Erythroblast (primary cell): ENCODE measurements at places on chromosomes 3 and 15.
A peak's percentile ranks its signal among the peaks of the same experiment; 100 is the strongest.

DNA sequence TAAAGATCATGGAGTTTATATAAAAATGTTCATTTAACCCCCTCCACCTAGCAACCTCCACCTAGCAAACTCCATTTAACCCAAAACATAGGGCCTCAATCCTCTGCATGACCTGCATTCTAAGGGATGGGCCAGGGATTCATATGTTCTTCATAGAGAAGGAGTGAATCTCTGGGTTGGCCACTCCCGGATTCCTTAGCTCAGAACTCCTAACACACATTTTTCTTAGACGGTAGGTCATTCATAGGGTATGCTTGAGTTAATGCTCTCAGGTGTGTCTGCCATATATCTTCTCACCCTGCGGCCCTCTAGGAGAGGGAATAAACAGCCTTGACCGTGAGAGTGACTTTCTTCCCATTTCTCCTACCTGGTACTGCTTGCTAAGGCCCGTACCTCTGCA lies 102.0 kb upstream of the IGSF10 start:
- no peak for DNase-seq

GRCh38 chr15:52137432-52138357 lies 25.1 kb upstream of the BCL2L10 start:
- peak; percentile 55 for DNase-seq

DNA sequence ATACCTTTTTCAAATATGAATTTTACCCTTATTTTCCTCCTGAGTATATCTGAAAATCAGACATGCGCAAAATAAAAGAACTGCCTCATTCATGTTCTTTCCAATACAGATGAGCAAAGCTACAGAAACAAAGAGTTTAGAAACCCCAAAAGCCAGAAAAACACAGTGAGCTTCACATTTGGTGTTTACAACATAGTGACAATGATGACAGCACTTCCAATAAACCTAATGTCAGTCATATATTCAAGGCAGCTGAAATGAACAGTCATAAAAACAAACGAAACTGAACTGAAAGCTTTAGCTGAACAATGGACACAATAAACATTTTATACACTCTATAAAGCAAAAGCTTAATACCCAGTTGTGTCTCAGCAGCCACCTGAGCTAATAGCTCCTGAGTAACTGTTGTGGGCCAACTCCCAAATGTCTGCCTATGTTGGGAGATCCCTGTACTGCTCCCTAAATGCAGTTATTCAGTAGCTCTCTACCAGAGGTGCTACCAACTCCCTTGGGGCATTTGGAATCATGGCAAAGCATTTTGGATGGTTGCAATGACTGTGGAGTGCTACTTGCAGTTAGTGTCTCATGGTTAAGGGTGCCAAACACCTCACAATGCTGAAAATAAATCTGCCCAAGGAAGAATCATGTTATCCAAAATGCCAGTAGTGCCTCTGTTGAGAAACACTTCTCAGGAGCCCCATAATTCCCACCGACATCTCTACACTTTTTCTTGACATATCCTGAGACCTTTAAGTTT lies 131.5 kb downstream of the TGFBR2 start:
- no peak for DNase-seq

- no peak for DNase-seq
Observed at GRCh38 chr3:51734572-51734907, 27.7 kb downstream of the GRM2 start.

- DNase-seq: no peak
Observed at GRCh38 chr3:44058022-44058867, 183.4 kb upstream of the TOPAZ1 start.

GRCh38 chr3:45414341-45414740 lies 26.0 kb downstream of the LARS2 start:
- DNase-seq: no peak

- no peak for DNase-seq
Observed at GRCh38 chr3:120399372-120399771, 50.2 kb upstream of the LRRC58 start.

DNA sequence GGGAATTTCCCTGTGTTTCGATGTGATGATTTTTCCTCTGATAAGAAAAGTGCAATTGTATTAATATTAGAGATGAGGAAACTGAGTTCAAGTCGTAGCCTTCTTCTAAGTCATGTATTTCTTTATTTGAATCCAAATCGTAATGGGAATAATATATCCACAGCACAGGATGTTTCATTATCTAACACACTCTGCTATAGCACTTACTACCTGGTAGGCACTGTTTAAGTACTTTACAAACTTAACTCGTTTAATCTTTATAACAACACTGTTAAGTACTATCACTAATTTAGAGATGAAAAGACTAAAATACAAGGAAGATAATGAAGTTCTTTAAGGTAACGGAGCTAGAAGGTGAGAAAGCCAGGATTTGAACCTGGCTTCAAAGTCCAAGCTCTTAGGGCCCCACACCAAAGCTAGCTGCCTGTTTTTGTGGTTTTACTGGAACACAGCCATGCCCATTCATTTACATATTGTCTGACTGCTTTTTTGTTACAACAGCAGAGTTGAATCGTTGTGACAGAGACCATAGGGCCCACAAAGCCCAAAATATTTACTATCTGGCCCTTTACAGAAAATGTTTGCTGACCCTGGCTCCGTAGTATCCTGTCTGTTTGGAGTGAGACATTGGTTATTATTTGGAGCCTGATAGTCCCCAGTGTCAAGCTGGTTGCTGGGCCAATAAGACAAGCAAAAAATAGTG lies 9.6 kb upstream of the ATP13A3 start:
- no peak for DNase-seq

GRCh38 chr15:29688506-29689286 lies 133.6 kb downstream of the TJP1 start:
- no peak for DNase-seq

- DNase-seq: peak; percentile 100
Observed at GRCh38 chr15:90901175-90902039, 1.7 kb upstream of the MAN2A2 start.

DNA sequence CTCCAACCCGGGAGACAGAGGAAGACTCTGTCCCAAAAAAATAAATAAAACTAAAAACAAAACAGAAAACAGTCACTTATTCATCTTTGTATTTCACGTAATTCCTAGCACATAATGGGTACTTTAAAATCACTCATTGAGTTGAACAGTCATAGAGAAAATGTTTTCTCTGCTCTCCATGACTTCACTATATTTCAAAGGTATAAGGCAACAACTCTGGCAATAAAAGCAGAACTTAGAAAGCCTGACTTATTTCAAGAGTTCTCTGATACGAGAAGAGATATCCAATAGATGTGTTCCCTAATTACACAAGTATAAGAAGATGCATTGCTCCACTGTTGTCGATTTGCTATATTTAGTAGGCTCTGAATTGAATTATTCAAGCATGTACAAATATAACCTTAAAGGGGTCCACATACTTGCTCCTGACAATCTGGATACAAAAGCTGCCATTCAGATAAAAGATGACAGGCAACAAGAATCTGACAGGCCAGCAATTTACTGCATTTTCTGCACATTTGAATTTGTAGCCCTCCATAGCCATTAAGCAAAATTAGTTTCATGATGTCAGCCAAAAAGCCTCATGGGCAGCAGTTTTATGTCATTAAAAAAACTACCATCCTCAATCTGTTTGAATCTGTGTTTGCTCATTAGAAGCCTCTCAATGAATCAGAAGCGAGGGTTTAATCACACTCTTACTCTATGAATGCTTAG lies 47.9 kb downstream of the PEAK1 start:
- no peak for DNase-seq

DNA sequence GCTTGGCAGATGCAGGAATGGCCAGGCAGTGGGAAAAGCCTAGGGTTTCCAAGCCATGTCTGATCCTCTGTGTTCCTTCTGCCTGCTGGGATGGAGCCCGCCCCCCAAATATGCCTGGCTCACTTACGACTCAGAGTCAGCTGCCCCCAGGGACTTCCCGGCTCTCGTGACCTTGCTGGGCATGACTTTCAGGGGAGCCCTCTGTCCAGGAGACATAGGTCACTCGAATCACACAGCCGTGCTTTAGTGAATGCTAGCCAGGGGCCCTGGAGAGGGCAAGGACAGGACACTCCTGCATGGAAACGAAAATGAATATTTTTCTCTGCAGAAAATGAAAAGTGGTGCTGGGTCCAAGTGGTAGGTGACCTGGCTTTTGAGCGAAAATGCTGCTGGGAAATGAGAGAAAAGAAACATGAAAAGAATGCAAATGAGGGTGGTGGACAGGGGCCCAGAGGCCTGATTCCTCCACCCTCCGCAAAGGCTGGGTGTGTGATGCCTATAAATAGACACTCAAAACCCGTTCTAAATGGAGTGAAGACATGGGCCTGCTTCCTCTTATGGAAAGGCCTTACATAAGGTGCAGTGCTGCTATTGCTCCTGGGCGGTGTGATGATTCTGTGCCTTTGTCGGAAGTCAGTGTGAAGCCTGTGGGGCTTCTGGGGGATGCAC lies 107.4 kb downstream of the APBA2 start:
- DNase-seq: no peak

GRCh38 chr3:138686771-138687221 lies 78.2 kb downstream of the FAIM start:
- peak; percentile 41 for DNase-seq

GRCh38 chr15:31304751-31305365 lies 21.8 kb upstream of the KLF13 start:
- DNase-seq: peak; percentile 72

GRCh38 chr3:83633758-83634157 lies 1325.0 kb upstream of the CADM2 start:
- no peak for DNase-seq

- DNase-seq: peak; percentile 85
Observed at GRCh38 chr15:41115652-41116115, 396 bp downstream of the INO80 start.

DNA sequence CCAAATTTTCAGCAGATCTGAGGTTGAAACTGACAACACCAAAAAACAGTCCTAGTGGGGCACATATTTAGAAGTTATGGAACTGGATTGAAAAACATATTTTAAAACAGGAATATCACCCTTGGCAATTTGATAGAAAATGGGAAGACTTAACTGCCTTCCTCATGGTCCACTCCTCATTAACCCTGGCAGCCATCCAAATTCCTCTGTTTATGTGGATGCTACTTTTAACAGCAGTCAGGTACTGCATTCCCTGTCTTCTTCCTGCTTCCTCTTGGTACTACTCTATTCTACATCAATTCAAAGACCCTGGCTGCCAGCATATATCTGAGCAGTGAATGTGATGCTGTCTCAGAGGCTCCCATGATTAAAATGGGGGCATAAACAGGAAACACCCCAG lies 54.3 kb downstream of the PDE8A start:
- no peak for DNase-seq

DNA sequence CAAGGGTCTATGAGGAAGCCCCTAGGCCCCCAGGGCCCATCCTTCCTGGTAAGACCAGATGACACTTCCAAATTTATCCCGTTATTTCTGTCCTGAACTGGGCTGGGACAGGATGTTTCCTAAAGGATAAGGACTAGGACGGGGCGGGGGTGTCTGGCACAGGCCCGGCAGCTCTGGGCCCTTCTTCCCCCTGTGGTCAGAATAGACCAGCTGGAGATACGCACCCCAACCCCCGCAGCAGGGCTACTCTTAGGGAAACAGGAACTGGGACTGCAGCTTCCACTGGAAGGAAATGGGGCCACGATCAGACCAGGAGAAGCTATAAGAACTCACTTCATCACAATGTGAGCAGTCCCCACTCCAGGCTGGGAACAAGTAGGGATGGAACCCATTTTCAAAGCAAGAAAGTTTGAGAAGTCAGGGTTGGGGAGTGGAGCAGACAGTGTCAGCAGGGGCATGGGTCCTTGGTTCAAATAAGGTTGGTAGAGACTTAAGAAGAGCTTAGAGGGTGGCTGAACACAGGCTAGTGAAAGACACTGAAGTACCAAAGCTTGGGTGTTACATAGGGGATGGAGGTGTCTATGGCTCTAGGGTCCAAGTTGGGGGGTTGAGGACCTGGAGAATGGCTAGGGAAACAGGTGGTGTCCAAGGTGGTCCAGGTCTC lies 1.1 kb downstream of the NCKIPSD start:
- DNase-seq: peak; percentile 25

DNA sequence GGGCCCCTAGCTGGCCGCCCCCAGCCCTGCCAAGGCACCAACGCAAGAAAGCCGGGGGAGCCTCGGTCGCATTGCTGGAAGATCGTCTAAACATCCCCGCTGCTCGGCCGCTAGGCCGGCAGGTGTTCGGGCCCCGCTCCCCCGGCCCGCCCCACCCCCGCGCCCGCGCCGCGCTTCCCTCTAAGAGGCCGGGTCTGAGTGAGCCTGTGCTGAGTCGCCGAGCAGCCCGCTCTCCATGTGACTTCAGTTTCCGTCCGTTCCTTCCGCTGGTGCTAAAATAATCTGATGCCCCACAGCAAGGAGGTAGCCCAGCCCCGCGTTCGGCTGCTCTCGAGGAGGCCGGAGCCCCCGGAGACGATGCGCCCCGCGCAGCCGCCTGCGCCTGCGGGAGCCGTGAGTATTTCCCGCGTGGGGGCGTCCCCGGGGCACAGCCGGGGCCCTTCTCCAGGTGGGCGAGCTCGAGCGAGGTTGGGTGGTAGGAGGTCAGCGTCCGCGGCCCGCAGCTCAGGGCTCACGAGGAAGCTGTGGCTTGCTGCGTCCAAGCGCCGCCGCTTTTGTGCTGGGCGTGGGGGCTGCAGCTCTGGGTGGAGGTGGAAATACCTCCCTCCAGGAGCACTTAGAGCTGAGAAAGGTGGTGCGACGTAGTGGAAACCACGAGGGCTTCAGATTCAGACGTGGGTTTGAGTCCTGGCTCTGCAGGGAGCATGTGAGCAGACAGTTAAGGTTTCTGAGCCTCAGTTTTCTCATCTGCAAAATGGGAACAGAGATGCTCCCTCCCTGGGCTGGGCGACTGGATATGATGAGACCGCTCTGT lies at the start of gene NRROS:
TSS of gene NRROS (plus strand) at position 212 of the 814 bp plus-strand sequence. CDS start 14,846 bp downstream, outside the sequence.
- DNase-seq: peak; percentile 86

GRCh38 chr3:13013151-13013561 lies 60.1 kb downstream of the IQSEC1 start:
- peak; percentile 38 for DNase-seq

- no peak for DNase-seq
Observed at GRCh38 chr15:83379579-83379959, 67.6 kb upstream of the SH3GL3 start.

DNA sequence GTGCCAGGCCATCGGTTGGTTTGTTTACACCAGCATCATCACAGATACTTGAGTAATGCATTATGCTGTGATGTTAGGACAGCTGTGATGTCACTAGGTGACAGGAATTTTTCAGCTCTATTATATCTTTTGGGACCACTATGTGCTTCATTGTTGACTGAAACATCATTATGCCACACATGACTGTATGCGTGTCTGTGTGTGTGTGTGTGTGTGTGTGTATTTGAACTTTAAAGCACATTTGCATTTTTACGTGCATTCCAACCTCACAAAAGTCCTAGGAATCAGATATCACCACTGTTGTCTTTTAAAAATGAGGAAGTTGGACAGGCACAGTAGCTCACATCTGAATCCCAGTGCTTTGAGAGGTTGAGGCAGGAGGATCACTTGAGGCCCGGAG lies 223.0 kb downstream of the TBL1XR1 start:
- DNase-seq: no peak

GRCh38 chr15:32861761-32862160 lies 144.0 kb downstream of the GREM1 start:
- DNase-seq: no peak

DNA sequence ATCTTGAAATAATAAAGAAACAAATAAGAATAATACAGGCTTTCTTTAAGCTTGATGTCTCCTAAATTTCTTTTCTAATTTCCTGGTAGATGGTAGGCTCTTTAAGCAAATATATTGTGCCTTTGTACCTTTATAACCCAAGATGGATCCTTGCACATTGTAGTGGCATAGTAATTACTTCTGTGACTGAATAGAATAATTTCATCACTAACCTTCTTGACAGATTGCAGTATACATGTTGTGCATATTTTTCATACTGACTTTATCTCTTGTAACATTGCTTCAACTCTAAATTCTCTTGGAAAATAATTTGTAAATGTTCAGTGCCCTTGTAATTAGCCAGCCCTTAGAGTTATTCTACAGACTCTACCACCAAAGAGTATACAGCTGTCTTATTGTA lies 1433.8 kb upstream of the GBE1 start:
- DNase-seq: no peak
